ENCODE measurements at places on chromosomes 6 and 20.

- DNase-seq, result no peak
Observed at GRCh38 chr6:101824551-101825345, 431.2 kb downstream of the GRIK2 start.

DNA sequence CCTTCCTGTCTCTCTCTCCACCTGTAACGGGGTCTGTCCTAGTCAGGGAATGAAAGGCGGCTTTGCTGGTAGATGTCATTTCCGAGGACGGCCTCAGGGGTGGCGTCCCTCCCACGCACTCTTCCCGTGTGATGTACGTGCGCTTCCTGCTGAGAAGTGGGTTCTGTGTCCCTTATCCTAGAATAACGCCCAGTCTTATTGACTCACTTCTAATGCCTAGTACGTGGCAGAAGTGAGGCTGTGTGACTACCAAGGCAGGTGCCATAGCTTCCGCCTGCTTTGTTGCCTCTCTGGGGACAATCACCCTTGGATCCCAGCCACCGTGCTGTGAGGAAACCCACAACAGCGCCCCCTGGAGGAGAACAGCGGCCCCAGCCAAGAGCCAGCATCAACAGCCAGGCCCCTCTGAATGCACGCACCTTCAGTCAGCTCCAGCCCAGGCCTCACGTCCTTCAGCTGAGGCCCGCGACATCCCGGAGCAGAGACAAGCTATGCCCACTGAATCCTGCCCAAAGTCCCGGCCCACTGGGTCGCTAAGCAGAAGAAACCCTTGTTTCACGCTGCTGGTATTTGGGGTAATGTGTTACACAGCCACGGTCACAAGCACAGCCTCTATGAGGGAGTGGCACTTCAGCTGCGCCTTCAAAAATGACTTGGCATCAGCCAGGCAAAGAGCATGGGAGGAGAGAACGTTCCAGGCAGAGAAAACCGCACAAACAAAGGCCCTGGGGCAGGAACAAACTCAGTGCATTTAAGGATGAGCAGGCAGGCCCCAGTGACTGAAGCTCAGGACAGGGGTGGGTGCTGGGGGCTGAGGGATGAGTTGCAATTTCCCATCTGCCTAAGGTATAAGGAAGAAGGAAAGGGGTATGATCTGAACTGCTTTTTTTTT lies 224.2 kb downstream of the NFATC2 start:
- DNase-seq, result no peak

DNA sequence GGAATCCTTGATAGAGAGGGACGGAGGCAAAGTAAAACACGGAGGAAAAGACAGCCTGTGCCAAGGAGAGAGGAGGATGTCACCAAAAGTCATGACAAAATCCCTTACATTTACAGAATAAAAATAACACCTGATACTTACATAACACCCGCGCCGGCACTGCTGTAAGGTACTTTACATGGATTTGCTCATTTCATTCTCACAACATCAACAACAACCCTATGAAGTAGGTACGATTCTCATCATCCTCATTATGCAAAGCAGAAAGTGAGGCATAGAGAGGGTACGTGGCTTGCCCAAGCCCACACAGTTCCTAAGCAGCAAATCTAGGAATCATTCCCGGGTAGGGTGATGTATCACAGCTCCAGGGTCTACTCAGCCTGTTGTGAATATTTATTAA lies 67.6 kb upstream of the NFATC2 start:
- no peak for DNase-seq

DNA sequence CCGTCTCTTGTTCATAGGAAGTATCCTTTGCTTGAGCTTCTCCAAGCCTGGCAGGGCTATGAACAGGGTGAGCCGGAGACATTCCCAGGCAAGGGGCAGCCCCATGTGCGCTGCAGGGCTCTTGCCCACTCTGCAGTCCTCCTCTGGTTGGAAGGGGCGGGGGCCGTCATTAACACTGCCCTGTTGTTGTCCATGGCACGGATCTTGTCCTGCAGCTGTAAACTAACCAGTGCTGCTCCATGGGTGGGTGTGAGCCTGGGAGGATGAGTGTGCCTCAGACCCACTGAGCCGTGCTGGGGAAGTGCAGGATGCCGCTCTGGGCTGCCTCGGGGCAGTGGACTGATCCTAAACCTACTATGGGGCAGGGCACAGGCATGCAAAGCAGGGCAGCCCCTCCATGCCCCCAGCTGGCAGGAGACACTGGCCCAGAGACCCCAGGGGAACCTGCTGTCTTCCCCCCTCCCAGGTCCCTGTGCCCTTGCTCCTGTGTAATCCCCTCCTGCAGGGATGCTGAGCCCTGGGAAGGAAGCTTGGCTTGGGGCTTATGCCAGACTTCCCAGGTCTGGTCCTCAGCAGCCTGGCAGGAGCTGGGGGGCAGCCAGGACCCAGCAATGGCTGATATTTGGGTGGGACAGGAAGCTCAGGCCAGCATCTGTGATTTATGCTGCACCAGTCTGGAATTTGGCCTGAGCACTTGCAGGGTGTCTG lies 8.5 kb downstream of the EBF4 start:
- no peak for DNase-seq

DNA sequence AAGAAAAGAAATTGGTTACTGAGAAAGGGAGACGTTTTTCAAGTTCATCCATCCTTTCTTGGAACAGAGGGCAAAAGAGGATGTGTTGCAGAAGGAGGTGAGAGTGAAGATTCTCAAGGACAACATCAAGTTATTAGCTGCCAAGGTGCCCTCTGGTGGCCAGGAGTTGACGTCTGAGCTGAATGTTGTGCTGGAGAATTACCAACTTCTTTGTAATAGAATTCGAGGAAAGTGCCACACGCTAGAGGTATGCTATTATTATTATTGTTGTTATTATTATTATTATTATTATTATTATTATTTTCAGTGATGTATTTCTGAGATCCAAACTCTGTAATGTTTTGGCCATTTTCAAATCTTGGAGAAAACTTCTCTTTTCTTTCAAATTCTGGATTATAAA lies 197.0 kb downstream of the UTRN start:
- peak; percentile 58 for DNase-seq

DNA sequence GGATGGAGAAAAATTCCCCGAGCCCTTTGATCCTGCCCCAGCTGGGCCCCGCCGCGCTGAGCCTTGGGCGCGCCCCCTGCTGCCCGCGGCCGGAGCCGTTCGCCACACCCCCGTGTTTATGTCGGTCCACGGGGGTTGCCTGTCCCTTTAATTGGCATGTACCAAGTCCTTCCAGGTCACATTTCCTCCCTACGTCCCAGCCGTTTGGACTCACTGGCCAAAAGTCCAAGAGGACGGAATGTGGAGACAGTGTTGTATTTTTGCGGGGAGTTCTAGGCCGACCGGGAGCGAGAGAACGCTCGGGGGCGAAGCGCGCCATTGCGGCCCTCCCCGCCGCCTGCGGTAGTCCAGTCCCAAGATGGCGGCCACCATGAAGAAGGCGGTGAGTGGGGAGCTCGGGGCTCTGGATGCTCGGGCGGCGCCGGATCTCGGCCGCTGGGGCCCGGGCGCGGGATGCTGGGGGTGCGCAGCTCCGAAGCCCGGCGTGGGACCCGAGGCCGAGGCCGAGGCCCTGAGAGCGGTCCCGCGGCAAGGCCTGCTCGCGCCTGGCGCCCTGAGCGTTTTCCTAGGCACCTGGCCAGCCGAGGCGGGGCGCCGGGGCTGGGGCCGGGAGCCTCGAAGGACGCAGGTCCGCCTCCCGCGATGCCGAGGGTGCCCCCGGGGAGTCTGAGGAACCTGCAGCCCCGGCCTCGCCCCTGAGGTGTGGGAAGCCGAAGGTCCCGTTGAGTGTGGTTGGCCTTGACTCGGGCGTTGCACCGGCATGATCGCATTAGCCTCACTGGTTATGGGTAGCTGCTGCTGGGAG lies at the start of gene PFDN4:
PFDN4 (plus strand) TSS at position 345 of the 805 bp plus-strand sequence; CDS start at position 359, 14 bp downstream.
- peak; percentile 35 for DNase-seq

DNA sequence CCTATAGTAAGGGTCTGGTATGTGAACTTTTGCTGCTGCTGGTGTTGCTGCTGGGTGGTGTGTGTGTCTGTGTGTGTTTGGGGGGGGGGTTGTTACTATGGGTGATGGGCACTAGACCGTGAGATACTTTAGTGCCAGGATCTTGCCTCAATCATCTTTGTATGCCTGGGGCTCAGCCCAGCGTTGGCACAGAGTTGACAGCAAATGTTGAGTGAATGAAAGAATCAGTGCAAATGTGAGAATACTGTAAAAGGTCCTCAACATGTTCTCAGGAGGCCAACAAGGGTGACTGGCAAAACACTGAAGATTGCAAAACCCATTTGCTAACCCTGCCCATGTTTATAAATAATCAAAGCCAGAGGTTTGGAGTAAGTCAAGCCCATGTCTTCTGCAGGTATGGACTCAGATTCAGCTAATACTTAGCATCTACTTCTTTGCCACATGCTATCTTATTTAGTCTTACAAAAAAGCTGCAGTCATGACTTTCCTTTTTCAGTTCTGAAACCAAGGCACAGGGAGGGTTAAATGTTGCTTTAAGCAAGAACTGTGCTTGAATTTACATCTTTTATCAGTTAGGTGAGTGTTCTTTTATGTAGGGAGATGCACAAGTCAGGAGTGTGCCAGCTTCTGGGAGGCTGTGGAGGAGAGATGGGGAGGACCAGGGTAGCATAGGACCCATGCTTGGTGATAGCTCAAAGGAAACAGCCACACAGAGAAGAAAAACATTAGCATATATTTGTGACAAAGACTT lies 125.3 kb upstream of the SPACA1 start:
- DNase-seq, result no peak

GRCh38 chr6:8658416-8658815 lies 223.1 kb upstream of the SLC35B3 start:
- DNase-seq, result no peak

DNA sequence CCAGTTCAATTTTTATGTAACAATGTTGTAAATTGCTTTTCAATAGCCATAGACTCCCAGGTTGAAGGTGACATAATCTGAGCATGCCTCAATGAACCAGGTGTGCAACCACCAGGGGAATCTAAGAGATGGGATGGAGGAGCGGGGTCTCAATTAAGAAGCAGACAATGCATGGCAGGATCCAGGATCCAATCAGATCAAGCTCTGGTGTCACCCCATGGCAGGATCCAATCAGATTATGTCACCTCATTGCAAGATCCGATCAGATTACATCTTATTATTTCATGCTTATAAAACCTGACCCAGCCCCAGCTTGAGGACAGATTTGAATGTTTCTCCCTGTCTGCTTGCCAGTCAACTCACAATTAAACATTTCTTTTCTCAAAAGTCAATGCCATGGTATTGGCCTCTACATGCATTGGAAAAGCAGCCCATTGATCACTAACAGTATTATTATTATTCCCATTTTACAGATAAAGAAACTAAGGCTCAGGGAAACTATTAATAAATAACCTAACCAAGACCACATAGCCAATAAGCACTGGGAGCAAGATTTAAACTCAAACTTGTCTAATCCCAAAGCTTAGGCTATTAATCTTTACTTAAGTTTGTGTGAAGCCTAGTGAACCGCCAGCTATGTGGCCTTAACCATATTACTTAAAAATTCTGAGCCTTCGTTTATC lies 14.3 kb upstream of the SIRT5 start:
- no peak for DNase-seq

DNA sequence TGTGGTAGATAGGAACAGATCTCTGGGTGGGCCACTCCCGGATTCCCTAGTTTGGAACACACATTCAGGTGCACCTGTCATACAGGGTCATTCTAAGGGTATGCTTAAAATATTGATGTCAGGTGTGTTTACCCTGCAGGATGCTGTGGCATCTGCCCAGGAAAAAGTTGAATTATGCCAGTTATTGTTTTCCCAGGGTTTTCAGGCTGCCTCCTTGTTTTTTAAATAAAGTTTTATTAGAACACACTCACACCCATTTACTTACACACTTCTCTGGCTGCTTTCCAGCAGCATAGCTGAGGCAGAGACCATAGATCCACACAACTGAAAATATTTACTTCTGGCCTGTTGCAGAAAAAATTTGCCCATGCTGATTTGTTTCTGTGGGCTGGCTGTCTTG lies 76.5 kb downstream of the PHACTR3 start:
- no peak for DNase-seq

GRCh38 chr6:88808381-88808780 lies 155.0 kb downstream of the RNGTT start:
- no peak for DNase-seq

- DNase-seq, result no peak
Observed at GRCh38 chr6:110282412-110282811, 75.7 kb downstream of the METTL24 start.

- DNase-seq, result no peak
Observed at GRCh38 chr6:132161283-132161682, 210.1 kb upstream of the CCN2 start.

GRCh38 chr6:39389484-39389767 lies 66.9 kb upstream of the KCNK16 start:
- no peak for DNase-seq

GRCh38 chr6:26183581-26184366 lies 96.5 kb downstream of the HFE start:
- peak; percentile 84 for DNase-seq

DNA sequence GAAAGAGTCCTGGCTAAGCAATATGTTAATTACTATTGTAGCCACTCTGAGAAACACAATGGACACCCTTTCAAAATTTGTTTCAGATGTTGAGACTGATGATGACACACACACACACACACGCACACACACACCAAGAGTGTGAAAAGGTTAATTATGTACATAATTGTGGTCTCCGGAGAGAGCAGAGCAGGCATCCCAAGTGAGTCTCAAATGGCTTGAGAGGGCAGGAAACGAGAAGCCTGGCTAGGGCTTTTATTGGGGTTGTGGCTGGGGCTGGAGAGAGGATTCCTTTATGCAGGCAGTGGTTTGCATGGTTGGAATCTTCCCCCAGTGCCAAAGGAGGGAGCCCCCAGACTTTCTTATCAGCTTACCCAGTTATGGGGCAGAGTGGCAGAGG lies 38.2 kb upstream of the NKX2-4 start:
- no peak for DNase-seq

DNA sequence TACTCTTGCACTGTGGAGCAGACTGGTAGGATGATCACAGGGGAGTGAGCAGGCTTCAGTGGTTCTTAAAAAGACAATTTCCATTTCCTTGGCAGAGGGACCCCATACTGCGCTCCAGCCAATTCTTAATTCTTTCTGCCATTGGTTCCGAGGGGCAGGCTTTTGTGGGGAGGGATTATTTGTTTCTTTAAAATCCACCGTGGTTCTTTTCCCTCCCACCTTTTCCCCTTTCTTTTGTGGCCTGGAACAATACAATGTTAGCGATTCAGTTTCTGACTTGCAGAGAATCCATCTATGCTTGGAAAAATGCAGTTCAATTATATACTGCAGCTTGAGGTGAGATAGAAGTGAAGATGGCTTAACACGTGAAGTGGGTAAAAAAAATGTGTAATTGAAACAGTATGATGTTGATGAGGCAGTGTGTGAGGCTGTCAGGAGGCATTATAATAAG lies 379.0 kb upstream of the FLRT3 start:
- DNase-seq, result no peak

Data from GF-D8 (cell line).